ENCODE measurements at places on chromosomes 2 and 18. TPM values are rescaled to one million over a fixed set of nuclear protein-coding genes. Genes with fewer than 3 reads are reported as not detected.

DNA sequence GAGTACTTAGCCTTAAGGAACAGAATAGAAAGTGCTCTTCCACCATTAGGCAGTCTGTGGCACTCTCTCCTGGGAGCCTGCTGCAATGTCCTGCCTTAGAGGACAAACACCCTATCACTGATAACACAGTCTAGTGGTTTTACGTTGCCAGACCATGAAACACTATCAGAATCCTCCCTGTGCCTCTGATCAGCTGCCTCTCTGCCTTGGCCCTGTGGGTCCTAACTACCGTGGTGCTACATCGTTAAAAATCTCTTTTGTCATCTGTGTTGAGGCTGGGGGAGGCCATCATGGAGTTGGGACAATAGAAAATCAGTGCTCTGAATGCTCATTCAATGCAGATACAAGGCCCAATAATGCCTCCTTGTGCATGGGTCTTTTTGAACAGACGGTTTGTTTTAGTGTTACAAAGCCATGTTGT lies 11.9 kb upstream of the APCDD1 start:
- ATAC-seq = peak; percentile 36

DNA sequence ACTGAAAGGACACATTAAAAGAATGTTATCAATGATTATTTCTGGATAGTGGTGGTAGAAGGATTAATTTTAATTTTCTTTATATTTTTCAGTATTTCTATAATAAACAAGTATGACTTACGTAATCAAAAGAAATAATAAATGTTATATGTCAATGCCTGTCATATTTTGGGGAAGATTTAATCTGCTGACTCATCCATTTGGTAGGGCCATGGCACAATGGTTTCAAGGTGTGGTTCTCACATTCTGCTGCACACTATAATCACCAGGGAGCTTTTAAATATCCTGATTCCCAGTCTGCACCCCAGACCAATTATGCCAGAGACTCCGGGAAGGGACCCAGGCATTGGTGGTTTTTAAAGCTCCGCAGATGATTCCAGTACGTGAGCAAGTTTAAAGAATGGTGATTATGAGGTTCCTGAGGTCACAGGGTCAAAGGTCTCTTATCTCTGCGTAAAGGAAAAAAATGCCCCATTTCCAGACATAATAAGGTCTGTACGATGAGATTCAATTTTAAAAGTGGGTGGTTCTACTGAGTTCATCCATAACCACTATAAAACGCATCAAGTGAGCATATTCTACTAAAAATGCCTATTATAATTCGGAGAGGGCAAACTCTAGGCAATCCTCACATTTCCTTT lies 27.2 kb downstream of the WIPF1 start:
- ATAC-seq = peak; percentile 79

DNA sequence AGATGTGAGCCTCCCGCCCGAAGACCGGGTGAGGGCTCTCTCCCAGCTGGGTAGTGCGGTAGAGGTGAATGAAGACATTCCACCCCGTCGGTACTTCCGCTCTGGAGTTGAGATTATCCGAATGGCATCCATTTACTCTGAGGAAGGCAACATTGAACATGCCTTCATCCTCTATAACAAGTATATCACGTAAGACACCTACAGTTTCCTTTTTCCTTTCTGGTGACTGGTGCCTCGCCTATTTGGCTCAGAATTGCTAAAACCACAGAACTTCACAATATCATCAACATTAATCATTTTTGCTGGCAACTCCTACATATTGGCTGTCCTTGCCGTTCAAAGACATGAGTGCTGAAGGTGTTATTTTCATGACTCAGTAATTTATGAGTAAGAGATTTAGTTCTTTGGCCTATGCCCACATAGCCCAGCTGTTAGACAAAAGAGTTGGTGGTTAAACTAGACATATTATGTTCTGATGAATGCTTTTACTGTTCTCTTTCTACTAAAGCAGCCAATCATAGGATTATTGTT lies 2.2 kb downstream of the STAMBP start:
- peak; percentile 80 for ATAC-seq

GRCh38 chr18:24983566-24984139 lies 368.3 kb downstream of the ZNF521 start:
- ATAC-seq = no peak

- no peak for ATAC-seq
Measured at GRCh38 chr2:3073704-3074103, 303.9 kb downstream of the EIPR1 start.

- ATAC-seq = peak; percentile 71
Measured at GRCh38 chr2:207734264-207734635, 22.8 kb downstream of the CCNYL1 start.

GRCh38 chr2:118641711-118642110 lies 205.7 kb downstream of the EN1 start:
- ATAC-seq = no peak

Gene GLI2
- total RNA-seq = 0.72 TPM

- peak; percentile 79 for ATAC-seq
Measured at GRCh38 chr2:2846332-2847208, 515.5 kb upstream of the MYT1L start.

Gene RAX
- total RNA-seq = not detected

DNA sequence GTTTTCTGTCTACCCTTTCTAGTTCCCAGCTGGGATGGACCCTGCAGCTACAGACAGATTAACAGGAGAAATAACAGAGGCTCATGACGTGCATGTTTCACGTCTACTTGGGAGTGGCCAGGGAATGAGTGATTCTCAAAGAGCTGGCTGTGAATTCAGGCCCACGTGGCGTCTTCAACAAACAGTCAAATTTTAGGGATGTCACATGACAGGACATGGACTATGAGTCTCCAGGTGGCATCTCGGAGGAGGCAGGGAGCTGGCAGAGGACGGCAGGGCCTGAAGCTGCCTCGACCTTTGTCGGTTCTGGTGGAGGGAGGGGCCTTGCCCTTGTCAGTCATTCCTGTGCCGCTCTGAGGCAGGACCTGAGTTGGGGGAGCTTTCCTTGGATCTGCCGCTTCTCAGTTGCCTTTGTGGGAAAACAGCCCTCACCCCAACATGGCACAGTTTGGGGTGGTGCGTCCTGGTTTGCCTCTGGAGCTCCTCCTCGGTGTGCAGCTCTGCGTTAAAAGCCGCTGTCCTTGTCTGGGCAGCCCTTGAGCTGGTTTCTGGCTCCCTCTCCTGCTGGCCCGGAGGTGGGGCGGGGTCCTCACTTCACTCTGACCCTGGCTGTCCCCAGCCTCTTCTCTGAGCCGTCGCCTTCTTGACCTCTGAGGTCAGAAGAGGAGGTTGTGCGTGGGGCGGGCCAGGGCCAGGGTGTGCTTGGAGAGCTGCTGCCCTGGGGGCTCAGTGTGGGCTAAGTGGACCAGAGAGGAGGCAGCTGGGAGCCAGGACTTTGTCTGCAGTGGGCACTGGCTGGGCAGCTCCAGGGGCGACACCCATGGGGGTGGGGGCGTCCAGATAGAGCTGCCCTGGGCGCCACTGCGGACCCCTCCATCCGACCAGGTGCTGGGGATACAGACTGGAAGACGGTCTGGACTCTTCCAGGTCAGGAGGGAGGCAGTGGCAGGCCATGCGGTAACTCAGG lies 12.1 kb upstream of the GAL3ST2 start:
- no peak for ATAC-seq

GRCh38 chr18:39946623-39947061 lies 2008.4 kb upstream of the PIK3C3 start:
- ATAC-seq = peak; percentile 93

DNA sequence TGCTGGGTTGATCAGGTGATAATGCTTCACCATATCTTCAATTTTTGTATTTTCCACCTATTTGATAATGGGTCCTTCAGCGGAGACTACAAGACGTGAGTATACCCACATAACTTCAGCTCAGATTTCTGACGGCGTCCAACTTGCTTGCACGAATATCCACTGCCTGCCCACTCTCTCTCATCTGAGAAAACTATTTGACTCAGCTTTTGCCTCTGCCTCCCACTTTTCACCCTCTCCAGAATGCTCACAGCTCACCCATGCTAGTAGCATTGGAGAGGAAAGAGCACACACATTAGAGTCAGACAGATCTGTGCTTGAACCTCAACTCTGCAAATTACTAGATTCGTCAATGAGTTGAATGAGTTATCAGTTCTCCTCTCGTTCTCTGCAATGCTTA lies 166.8 kb downstream of the BCL2 start:
- ATAC-seq = no peak

- ATAC-seq = no peak
Measured at GRCh38 chr2:101623031-101623521, 74.4 kb upstream of the MAP4K4 start.

GRCh38 chr2:145070703-145071102 lies 550.8 kb upstream of the ZEB2 start:
- ATAC-seq = no peak

DNA sequence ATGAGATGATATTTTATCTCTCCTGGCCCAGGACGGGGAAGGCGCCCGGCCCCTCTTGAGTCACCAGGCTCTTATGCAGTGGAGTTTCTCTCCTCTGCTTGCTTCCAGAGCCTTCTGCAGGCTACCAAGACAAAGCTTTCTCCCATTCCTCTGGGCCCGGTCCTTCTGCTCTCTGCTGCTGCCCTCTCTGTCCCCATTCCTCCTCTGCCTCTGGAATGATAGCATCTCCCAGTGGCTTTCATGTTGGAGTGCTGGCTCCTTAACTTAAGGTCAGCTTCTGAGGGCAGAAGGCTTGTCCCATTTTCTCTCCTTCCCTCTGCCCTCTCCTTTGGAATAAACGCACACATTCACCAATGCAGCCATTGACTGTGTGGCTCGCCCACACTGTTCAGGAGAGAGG lies 86.2 kb downstream of the SDC1 start:
- ATAC-seq = no peak

GRCh38 chr2:81247648-81248047 lies 943.1 kb upstream of the LRRTM1 start:
- no peak for ATAC-seq

GRCh38 chr2:176136374-176137251 lies 7.1 kb downstream of the HOXD8 start:
- ATAC-seq = no peak

- ATAC-seq = no peak
Measured at GRCh38 chr2:8529706-8530277, 152.1 kb upstream of the ID2 start.

- no peak for ATAC-seq
Measured at GRCh38 chr2:25480561-25480960, 138.8 kb upstream of the DNMT3A start.

Gene RFTN2
- 1.5 TPM for total RNA-seq

All from esophagus mucosa (tissue), 1 donor.